ENCODE measurements at places on chromosomes 2 and 18. TPM values are rescaled to one million over a fixed set of nuclear protein-coding genes. Genes with fewer than 3 reads are reported as not detected.

DNA sequence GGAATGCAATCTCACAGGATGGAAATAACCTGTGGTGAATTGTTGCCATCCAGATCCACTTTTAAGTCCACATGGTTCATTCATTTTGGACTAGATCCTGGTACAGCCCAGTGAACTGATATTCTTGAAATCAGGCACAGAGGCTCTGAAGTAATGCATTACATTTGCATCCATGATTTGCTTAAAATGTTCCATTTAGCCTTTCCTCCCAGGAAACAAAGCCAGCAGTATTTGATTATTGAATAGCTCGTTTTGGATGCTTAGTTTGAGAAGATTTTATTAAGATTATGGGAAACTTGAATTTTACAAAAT, 995.8 kb upstream of the CDH2 start:
- no peak for DNase-seq

DNA sequence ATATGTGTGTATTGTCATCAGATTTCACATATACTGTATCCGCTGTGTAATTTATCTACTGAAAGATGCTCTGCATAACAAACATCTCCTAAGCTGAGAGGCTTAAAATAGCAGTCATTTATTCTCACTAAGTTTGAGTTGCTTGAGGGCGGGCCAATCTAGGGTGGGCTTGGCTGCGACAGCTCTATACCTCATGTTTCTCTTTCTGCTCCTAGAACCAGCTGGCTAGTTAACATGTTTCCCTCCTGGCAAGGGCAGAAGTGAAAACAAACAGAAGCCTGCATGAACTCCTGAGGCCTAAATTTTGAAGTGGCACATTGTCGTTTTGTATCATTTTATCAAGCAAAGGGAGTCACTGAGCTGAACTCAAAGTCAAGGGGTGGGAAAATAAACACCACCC, 585.0 kb upstream of the VRK2 start:
- no peak for DNase-seq

DNA sequence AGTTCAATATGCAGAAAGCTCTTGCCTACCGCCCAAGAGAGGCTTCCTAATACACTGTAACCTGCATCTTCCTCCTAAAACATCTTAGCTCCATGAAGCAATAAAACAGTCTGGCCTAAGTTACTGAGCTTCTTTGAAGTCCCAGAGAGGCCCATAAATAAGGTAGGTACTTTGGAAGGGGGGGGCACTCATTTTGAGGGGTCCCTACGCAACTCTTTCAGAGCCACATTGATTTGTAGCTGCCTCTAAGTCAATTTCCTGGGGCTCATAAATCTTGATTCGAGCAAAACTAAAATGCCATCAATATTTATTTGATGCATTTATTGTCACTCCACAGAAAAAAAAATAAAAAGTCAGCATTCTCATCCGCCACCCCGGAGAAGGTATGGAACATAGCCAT, 60.4 kb upstream of the SIX2 start:
- DNase-seq = no peak

GRCh38 chr18:13159579-13159978, 59.0 kb upstream of the LDLRAD4 start:
- DNase-seq = peak; percentile 70

DNA sequence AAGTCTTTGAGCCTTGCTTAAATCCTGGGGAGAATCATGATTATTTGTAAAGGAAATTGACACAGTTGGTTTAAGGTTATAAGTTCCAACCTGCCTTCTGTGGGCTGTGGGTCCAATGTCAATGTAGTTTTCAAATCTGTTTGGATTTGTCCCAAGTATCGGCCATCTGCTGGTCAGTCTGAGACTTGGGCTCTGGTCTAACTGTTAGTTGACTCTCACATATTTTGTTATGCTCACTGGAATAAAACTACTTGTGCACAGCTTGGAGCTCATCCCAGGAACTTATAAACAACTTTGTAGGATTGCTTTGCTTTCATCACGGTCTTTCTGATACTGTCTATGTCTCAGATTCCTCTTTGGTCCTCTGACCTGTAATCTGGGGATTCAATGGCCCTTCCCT, 1026.2 kb upstream of the ZEB2 start:
- peak; percentile 16 for DNase-seq

- DNase-seq = no peak
These were observed 41.5 kb downstream of the CELF4 start for GRCh38 chr18:37524139-37524497.

DNA sequence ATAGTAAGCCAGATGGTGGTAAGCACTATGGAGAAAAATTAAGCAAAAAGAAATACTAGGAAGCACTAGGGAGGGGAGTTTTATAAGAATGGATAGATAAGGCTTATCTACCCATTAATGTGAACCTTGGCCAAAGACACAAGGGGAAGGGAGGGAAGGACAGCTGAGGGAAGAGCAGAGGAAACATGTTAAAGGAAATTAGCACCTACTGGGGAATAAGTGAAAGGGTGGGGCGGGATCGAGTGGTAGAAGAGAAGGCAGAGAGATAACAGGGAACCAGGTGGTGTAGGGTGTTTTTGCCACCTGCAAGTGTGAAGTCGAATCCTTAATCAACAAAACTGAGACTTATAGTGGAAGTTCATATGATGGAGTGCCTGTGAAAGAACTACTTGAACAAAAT, 1.7 kb downstream of the UNC80 start:
- DNase-seq = peak; percentile 43

DNA sequence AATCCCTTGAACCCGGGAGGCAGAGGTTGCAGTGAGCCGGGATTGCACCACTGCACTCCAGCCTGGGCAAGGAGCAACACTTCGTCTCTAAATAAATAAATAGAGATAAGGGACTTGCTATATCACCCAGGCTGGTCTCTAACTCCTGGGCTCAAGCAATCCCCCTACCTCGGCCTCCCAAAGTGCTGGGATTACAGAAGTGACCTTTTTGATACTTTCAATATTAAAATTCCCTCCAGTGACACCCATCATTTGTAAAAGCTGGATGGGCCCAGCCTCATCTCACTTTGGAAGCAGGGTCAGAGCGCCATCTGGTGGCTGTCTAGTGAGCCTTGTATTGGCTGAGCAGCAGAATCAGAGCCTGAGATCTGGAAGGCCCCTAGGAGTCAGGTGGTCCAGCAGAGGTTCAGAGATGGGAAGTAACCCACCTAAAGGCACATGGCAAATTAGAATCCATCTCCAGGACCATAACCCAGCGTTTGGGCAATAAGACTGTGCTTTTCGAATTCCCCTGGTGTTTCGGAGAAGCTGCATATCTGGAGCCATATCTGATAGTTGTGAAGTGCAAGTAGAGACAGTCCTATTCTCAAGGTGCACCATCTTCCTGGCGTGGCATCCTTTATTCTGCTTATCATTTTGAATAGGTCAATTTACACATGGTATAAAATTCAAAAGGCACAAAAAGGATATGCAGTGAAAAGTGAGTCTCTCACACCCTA, 18.3 kb upstream of the SLC35F6 start:
- DNase-seq = peak; percentile 80

GRCh38 chr2:96205888-96206287, 2.7 kb downstream of the STARD7 start:
- no peak for DNase-seq

GRCh38 chr2:204086167-204086566, 149.6 kb downstream of the ICOS start:
- DNase-seq = no peak

DNA sequence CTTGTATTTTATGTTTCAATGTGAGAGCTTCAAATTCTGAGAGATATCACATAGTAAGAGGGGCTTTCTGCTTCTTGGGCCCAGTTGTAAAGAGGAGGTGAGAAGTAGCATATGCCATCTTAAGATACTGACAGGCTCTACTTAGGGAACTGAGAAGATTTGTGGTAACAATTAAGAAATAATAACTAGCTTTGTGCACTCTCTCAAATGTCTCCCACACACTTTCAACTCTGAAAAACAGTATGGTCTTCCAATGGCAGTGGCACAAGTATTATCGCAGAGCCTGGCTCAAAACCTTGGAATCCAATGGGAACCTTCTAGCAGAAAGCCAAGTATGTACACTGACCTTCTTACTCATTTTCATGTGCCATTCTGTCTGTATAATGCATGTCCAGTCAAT, 80.3 kb upstream of the FAM237A start:
- no peak for DNase-seq

- DNase-seq = peak; percentile 76
These were observed 340 bp downstream of the SLC40A1 start for GRCh38 chr2:189580241-189580651.

DNA sequence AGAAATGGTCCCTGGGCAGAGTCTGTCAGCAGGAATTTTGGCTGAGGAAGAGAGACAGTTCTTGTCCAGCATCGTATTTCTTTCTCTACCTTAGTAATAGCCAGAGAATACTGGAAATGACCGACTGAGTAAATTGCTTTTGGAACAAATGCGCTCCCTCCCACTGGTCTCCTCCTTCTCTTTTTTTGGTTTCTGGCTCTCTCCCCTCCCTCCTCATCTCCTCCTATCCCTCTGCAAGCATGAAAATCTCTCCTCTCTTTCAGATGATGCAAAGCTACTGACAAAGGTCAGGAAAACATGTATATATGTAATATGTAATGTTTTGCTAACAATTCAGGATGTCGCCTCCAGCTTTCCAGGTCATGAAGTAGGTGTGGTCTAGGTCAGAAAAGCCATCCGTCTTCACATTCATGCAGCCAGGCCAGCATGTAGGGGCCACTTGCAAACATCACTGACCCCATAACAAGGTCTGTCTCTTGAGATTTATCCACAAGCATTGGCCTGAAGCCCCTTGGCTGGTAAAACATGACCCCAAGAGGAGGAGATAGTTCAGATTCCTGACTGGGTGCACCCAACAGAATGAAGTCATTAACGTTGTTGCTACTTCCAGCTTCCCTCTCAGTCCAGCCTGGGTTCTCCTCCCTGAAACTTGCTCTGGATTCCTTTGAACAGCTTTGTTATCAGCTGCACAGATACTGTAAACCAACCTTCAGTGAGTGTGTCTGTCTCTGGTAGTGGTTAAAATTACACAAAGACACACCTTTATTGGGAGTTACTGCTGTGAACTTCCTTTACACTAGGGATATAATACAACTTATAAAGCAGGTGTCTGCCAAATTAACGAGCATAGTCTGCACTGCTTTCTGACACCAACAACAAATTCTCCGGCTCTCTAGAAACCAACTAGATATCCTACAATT, 864.4 kb upstream of the KLHL29 start:
- DNase-seq = no peak

DNA sequence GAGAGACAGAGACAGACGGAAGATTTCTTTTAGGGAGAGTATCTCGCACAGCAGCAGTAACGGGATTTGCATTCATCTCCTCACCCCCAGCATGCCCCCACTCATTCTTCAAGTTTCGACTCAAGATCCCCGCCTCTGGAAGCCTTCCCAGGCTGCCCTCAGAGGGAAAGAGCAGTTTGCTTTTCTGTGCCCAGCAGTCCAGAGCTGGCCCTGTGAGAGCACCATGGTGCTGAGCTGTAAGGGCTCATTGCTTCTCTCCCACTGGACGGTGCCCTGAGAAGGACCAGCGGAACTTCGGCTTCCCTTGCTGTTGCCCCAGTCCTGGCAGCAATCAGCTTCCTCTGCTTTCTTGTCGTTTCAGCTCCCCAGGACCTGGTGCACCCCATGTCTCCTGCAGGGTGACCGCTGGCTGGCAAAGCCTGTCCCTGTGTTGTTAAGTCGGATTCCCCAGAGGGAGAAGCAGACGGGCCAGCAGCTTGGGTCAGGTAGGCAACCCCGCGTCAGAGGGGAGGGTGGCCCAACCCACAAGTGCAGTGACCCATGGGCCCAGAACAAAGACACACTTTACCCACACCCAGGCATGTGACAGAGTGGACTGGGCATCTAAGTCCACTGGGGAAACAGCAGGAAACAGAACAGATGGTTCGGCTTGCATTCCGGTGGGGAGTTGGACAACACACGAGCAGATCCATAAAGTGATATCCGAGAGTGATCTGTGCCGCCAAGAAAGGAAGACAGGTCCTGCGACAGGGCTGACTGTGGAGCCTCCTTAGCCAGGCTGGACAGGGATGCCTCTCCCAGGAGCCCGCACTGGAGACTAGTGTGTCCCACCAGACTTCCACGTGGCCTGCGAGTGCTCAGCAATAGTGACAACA, 36.6 kb downstream of the TMEM177 start:
- no peak for DNase-seq

DNA sequence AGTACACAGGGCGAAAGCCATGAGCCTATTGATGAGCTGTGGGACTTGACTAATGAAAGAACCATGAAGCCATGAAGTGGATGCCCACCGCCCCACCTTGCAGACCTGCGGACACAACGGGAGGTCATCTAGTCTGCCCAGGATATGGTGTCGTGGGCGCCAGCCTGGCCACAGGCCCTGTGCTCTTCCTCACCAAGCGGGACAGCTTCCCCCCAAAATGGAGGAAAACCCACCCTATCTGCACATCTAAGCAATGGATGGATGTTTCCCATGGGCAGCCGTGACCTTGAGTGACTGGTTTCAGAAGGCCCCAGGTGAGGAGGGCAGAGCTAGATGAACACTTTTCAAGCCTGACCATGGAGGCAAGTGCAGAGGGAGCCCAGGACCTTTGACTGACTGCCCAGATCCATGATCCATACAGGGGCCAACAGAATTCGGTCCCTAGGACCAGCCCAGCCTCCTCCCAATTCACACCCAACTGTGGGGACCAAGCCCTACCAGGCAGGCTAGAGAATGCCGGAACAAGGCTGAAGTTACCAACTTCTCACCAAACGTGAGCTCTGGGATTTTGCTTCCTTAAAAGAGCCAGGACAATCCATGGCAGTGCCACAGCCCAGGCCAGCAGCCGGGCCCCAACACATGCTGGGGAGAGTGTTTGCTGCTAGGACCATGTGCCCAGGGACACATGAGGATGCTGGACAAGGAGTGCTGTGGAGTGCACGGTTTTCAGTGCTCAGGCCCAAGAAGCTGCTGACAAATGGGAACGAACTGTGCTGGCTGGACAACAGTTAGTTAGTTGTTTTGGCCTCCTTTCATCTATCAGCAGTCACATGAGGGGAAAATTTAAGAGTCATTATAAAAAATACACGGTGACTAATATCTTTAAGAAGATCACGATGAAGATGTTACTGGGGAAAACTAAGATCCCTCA, 249.4 kb downstream of the HDAC4 start:
- no peak for DNase-seq

OSGEPL1 gene
- total RNA-seq = 53.3 TPM

TXNDC2 gene
- 0.06 TPM for total RNA-seq

VIT gene
- total RNA-seq = 0.13 TPM

Data from SJCRH30 (cell line).